ENCODE measurements at places on chromosomes 6 and 20.

DNA sequence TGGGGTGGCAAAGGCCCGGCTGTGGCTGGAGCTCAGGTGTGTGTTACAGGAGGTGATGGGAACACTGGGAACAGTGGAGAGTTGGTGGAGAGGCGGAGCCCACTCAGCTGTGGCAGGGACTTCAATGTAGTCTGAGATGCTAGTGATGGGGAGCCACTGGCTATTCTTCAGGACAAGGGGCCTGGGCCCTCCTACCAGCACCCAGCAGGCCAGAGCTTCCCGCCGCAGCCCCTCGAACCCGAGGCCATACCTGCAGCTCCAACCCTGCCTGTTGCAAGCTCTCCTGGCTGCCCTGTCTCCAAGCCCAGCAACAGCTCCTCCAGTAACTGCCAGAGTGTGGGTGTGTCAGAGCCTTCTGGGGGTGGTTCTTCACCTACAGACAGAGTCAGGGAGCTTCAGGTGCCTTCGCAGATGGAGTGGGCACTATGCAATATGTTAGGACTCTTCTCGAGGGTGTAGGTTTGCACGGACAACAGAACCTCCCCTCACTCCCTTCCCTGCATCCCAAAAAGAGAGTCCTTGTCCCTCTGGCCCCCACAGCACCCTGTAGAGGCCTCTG is 146.2 kb upstream of the MLN start:
- no peak for DNase-seq

DNA sequence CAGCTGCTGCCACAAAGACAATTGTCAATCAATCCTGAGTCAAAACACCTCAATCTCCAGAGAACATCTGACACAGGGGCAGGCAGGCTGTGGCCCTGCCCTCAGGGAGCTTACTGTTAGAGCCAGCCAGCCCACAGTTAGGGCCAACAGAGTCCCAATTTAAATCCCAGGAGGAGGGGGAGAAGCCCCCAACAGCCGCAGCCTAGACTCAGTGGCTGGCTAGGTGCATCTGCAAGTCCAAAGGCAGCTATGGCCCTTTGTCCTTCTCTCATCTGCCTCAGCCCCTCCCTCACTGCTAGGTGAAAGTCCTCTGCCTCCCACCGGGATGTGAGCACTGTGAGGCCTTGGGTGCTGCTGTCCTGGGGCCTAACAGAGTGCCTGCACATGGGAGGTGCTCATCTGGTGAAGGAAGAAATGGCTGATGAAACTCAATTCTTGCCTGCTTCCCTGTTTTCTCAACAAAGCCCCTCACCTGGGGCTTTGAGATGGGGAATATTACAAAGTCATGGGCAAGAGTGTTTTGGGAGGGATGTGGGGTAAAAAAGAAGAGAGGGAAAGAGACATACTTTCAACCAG is 33.7 kb upstream of the VEGFA start:
- no peak for DNase-seq

- DNase-seq: no peak
These were observed 294.3 kb upstream of the BMP2 start for GRCh38 chr20:6473197-6473596.

DNA sequence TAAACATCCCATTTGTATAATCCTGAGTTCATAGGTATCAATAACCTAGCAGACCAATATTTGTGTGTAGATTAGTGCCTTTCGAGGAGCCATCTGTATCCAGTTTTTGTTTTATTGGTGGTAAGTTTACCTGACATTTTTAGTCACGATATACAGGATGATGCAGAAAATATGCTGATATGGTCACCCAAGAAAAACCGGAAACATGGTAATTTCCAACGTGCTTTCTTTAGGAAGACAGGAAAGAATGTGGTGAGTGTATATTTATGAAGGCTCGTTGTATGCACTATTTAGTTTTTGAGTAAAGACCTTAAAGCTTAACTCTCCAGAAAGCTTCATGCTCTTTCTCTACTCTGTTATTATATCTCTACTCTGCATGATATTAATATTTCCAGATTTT is 180.2 kb upstream of the PHACTR1 start:
- no peak for DNase-seq

- DNase-seq: no peak
These were observed 102.4 kb upstream of the ARMC2 start for GRCh38 chr6:108745664-108746336.

GRCh38 chr6:73041051-73041450 is 184.2 kb downstream of the KHDC1L start:
- no peak for DNase-seq
